ENCODE measurements at places on chromosomes 1 and 21.

GRCh38 chr21:15247613-15248012 is 182.8 kb upstream of the NRIP1 start:
- DNase-seq: no peak

- no peak for DNase-seq
Measured at GRCh38 chr1:101004061-101004460, 21.5 kb downstream of the DPH5 start.

- DNase-seq: no peak
Measured at GRCh38 chr1:22652881-22653316, at the start of gene C1QB. Gene C1QB, plus strand, starts transcription at chr1:22653236. Its CDS starts 6,227 bp downstream, at chr1:22659463.

GRCh38 chr1:221078260-221078965 is 199.2 kb downstream of the HLX start:
- DNase-seq: no peak

GRCh38 chr1:207861442-207862177 is 49.3 kb downstream of the CD34 start:
- DNase-seq: no peak

GRCh38 chr1:31243501-31244286 is 4.0 kb upstream of the NKAIN1 start:
- DNase-seq: no peak

- no peak for DNase-seq
Measured at GRCh38 chr1:109595531-109595930, 23.9 kb downstream of the GNAT2 start.

DNA sequence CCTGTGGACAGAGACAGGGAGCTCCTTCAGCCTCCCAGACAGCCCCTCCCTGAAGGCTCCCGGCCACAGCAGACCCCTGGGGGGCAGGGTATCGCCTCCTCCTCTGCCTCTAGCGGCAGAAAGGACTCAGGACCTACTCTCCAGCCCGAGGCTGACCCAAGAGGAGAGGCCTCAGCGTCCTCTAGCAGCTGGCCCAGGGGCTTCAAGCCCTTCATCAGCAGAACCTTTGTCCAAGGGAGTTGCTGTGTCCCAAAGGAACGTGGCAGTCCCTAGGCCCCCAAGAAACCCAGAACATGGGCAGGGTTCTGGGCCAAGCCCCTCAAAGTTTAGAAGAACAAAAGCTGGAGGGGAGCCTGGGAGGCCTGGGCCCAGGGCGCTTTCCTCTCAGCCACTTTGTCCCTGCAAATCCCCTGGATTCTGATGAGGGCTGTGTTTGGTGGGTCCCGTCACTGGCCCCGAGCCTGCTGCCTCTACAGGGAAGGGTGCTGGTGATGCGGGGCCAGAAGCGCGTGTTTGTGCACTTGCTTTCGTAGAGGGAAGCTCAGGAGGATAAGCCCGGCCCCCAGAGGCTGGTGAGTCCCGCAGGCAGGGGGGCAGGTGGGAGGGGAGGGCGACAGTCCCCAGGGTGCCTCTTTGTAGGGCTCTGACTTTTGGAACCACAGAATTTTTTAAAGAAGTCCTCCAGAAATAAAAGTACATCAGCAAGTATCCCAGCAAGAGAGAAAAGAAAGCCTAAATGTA is 13.3 kb downstream of the ITGB2 start:
- no peak for DNase-seq

- no peak for DNase-seq
Measured at GRCh38 chr1:60054374-60054773, 19.2 kb downstream of the C1orf87 start.

GRCh38 chr1:226569879-226570547 is 21.4 kb downstream of the STUM start:
- no peak for DNase-seq

DNA sequence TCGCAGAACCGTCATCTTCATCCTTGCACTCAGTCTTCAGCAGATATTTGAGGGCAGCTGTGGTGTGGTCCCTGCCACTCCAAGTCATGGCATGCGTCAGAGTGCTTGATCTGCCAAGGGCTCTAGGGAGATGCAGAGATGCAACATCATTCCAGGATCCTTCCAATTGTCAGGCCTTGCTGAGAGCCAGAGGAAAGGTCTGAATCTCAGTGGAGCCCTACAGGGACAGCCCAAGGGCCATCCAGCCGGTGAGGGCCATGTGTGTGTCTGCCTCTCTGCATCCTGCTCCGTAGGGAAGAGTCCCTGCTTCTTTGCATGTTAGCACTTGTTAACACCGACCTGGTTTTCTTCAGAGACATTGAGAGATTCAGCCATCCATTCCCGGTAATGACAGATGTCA is 17.6 kb downstream of the MAPKAPK2 start:
- DNase-seq: no peak

GRCh38 chr1:3687504-3687903 is 35.2 kb downstream of the TP73 start:
- DNase-seq: no peak

DNA sequence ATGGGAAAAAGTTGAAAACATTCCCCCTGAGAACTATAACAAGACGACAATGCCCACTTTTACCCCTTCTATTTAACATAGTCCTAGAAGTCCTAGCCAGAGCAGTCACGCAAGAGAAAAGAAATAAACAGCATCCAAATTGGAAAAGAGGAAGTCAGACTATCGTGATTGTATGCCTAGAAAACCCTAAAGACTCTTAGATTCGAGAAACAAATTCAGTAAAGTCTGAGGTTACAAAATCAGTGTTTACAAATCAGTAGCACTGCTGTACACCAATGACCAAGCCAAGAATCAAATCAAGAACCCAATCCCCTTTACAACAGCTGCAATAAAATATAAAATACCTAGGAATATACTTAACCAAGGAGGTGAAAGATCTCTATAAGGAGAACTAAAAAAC is 72.4 kb downstream of the POU2F1 start:
- no peak for DNase-seq

GRCh38 chr1:91707890-91708218 is 178.1 kb downstream of the TGFBR3 start:
- no peak for DNase-seq

DNA sequence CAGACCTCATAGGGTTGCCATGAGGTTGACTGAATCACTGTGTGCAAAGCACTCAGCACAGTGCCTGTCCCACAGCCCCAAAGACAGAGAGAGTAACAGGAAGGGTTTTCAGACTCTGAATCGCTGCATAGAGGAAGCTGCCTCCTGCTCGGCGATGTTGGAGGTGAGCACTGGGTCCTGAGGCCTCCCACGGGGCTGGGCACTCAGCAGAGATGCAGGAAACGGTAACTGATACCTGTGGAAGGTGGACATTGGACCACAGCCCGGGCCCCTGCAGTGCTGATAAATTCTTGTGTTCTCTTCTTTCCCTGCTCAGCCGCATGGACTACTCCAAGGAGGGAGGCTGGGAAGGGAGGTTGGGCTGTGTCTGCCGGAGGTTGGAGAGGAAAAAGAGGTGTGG is 389.7 kb downstream of the PTPRU start:
- no peak for DNase-seq

GRCh38 chr1:110249256-110249655 is 39.1 kb downstream of the KCNC4 start:
- no peak for DNase-seq

- no peak for DNase-seq
Measured at GRCh38 chr1:172776071-172776470, 117.2 kb downstream of the FASLG start.

- DNase-seq: peak; percentile 54
Measured at GRCh38 chr1:192724670-192725069, 84.2 kb upstream of the RGS2 start.

DNA sequence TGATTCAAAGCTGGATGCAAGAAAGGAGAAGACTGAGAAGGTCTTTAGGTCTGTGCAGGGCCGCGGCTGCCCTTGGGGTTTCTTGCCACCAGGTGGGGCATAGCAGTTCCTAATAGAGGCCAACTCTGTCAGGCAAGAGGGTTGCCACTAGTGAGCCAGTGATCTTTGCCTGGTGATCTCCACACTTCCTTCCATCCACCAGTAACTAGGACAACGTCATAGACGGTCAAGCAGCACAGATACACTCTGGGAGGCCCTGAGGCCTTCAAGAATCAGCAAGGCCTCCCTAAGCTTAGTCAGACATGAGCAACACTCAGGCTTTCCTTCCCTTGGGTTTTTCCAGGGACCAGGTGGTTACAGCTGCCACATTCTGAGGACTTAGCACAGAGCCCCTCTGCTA is 32.9 kb upstream of the ATP2B4 start:
- no peak for DNase-seq

GRCh38 chr1:227728892-227729143 is 6.3 kb downstream of the JMJD4 start:
- no peak for DNase-seq

DNA sequence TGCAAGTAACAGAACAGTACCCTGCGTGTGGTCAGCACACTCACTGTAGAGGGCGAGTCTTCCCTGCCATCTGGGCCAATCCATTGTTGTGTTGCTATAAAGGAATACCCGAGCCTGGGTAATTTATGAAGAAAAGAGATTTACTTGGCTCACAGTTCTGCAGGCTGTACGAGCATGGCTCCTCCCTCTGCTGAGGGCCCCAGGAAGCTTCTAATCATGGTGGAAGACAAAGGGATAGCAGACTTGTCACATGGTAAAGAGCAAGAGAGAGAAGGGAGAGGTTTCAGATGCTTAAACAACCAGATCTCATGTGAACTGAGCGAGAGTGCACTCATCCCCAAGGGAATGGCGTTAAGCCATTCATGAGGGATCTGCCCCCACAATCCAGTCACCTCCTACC is 126.2 kb downstream of the CNIH3 start:
- no peak for DNase-seq

GRCh38 chr1:186618401-186619170 is 61.6 kb downstream of the PTGS2 start:
- peak; percentile 15 for DNase-seq

GRCh38 chr1:21069549-21069948 is 107.1 kb downstream of the EIF4G3 start:
- DNase-seq: no peak

GRCh38 chr21:35509001-35509704 is 460.1 kb upstream of the RUNX1 start:
- no peak for DNase-seq

DNA sequence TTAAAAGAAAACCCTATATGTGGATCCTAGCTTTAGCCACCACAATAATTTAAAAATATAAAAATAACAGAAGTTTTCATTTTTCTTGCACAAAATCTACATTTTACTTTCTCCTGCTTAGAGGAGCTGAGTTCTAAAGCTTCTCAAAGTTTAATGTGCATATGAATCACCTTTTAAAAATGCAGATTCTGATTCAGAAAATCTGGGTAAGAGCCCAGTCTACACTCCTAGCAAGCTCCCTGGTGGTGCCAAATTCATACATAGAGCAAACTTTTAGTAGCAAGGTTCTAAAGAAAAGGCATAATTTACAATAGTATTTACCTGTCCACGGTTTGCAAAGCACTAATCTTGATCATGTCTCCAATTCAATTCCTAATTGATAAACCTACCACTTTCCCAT is 19.3 kb downstream of the RSBN1 start:
- DNase-seq: no peak

DNA sequence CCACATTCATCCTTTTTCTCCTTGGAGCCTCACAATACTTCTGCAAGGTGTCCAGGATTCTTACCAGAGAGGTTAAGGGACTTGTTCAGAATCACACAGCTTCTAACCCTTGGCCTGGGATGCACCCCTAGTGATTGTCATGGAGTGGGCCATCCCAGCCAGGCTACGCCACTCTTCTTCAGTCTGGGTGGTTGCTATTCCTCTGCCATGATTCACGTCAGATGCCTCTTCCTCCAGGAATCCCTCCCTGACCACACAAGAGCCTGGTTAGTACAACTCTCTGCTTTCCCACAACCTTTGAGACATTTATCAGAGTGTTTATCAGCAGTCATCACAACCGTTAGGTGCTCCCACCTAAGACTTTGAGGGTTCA is 121.8 kb downstream of the EPHB2 start:
- no peak for DNase-seq

GRCh38 chr1:14630986-14631385 is 32.5 kb downstream of the KAZN start:
- DNase-seq: no peak

DNA sequence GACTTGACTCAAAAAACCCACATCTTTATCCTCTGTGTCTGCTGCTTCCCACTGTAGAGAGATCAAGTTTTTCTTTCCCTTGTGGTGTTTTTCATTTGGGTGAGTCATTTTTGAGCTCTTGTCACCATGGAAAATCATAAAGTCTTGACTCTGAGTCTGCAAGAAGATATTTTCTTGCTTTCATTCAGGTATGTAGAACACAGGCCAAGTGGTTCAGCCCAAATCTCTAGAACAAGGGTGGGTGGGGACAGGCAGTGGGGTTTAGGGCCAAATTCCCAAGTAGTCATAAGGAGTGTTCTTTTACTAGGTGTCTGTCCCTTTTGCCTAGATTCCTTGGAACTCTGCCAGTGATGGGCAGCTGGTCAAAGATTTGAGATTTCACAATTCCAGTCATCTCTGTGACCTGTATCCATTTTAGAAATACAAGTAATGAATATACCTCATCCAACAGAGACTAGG is 21.5 kb upstream of the ARHGAP29 start:
- DNase-seq: no peak

- DNase-seq: no peak
Measured at GRCh38 chr1:95207223-95207935, 26.6 kb upstream of the RWDD3 start.

DNA sequence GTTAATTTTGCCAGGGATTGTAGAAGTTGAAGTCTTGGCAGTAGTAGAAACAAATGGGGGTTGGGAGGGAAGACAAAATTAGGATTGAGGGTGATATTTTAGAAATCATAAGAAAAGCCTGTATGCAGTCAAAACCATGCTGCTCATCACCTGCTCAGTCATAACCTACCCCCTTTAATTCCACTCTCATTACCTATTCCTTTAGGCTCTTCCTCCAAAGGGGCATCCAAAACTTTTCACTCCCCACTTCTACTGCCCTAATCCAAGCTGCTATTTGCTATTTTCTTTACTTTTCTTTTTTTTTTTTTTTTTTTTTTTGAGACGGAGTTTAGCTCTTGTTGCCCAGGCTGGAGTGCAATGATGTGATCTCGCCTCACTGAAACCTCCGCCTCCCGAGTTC is 11.5 kb downstream of the H3-3A start:
- DNase-seq: no peak

DNA sequence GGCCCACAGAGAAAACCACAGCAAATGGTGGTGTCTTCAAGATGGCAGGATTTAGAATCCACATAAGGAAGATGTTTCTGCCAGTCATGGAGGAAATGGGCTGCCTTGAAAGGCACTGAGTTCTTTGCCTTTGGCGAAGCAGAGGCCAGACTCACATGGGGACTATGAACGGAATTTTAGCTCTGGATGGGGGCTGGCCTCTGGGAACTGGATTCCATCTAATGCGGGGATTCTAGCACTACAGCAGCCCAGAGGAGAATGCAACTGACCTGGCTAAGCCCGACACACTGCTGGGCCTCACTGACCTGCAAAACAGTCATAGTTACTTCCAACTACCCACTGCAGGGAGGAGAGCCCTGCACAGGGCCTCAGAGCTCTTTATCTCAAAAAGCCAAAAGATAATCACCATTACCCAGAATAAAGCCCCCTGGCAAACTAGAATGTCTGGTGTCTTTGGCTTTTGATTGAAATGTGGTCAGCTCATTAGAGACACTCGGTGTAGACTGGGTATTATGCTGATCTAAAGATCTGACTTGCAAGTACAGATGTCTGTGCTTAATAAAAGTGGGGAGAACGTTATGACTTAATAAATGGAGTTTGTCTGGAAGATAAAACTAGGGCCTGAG is 11.6 kb downstream of the HCRTR1 start:
- no peak for DNase-seq

All from COLO829 (cell line).